IMR-90 (cell line): ENCODE measurements at places on chromosomes 3 and 15. TPM values are rescaled to one million over a fixed set of nuclear protein-coding genes. Genes with fewer than 3 reads are reported as not detected.

DNA sequence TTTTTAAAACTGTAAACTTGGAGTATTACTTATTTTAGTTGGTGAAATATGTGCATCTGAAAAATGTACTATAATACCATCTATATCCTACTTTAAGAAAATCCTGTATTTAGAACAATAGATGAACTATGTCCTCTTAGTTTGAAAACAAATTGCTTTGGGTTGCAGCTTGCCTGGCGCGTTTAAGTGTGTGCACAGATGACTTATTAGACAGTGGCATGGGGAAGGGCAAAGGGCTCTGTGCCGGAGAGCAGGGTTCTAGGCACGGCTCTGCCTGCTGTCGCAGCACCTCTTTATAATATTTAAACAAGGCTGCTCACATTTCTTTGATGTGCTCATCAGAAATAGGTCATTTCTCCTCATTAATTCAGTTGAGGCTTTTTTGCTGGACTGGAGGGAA lies 10.0 kb downstream of the PXK start:
- DNase-seq, result no peak

GRCh38 chr15:39857132-39857531 lies 62.9 kb downstream of the GPR176 start:
- no peak for DNase-seq

- DNase-seq, result no peak
Observed at GRCh38 chr3:196357905-196358304, 19.7 kb upstream of the TM4SF19 start.

- no peak for DNase-seq
Observed at GRCh38 chr3:144879701-144880100, 908.1 kb downstream of the DIPK2A start.

DNA sequence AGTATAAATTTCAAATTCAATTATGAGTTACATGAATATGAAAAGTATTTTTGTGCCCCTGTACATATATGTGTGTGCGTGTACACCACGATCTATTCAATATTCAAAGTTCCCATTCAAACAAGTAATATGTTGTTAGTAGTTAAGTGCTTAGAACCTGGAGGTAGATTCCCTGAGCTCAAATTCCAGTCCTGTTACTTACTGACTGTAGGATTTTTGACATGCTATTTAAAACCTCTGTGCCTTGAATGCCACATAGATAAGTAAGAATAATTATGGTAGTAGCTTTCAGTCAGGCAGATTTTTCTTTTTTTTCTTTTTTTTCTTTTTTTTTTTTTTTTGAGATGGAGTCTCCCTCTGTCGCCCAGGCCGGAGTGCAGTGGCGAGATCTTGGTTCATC lies 53.3 kb upstream of the CMSS1 start:
- DNase-seq, result no peak

The METTL6 gene
- polyA plus RNA-seq, result 15.3 and 15.4 TPM in 2 replicates

DNA sequence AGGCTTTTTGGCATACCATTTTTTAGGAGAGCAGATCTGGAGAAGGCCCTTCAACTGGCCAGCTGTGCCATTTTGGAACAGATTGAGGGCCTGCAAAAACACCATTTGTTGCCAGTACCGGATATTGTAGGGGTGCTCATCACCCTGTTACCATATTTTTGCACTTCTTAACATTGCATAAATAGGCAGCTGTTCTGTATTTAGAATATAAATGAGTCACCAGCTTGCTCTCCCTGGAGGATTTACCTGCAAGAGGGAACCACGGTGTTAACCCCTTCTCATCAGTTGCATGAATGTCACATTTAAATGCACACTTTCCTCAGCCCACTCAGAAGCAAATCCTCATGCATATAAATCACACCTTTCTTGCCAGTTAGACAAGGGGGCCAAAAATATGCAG lies 435.6 kb downstream of the ROBO2 start:
- no peak for DNase-seq

DNA sequence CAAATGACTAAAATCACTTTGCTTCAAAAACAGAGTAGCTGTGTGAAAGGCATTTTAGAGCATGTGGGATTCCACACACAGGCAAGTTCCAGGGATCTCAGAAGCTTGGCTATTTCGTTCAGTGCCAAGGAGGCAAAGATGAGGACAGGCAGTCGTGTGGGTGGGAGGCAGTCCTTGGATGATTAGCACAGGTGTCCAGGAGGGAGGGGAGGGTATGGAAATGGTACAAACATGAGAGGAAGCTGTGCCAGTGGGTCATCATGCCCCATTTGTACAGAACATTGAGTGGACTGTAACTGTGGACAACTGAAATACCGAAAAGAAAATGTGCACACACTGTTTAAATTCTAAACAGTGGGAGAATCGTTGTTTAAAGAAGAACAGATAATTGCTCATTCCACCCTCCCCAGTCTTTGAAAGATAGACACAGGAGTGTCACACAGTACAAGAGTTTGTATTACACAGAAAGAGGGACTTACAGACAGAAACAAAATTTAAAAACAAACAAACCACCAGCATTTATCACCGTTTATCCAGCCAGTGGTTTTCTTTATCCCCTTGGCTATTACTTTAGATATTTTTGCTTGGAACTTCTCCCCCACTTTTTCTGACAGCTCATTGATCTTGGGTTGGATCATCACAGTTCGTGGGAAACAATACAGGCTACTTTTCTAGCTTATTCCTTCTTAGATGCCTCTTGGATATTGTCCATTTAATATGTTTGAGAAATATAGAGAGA lies 122.9 kb downstream of the GREM1 start:
- peak; percentile 80 for DNase-seq

The ZNF660 gene
- 0.59 and 0.70 TPM in 2 replicates for polyA plus RNA-seq

The IL17RB gene
- 0.09 TPM in 1 of 2 replicates, not detected in the other for polyA plus RNA-seq

The NUSAP1 gene
- polyA plus RNA-seq, result 59.2 and 61.7 TPM in 2 replicates

DNA sequence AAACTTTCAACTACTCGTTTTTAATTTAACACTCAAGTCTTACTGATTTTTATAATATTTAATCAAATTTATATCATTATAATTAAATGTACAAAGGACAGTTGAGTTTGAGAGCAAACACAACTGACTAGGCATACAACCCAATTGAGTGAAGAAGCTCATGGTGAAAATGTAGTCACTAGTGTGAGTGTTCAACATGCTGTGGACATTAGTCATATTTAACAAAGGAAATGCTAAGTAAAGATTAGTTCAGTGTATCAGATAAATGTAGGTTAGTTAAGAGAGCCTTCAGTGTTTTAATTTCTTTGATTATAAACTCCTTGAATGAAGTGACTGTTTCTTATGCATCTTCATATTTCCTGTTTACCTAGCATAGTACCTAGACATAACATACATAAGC lies 444.2 kb upstream of the GOLIM4 start:
- DNase-seq, result peak; percentile 23

The GRK7 gene
- not detected in 2 replicates for polyA plus RNA-seq

The SEMA3F gene
- polyA plus RNA-seq, result 23.3 and 26.7 TPM in 2 replicates

DNA sequence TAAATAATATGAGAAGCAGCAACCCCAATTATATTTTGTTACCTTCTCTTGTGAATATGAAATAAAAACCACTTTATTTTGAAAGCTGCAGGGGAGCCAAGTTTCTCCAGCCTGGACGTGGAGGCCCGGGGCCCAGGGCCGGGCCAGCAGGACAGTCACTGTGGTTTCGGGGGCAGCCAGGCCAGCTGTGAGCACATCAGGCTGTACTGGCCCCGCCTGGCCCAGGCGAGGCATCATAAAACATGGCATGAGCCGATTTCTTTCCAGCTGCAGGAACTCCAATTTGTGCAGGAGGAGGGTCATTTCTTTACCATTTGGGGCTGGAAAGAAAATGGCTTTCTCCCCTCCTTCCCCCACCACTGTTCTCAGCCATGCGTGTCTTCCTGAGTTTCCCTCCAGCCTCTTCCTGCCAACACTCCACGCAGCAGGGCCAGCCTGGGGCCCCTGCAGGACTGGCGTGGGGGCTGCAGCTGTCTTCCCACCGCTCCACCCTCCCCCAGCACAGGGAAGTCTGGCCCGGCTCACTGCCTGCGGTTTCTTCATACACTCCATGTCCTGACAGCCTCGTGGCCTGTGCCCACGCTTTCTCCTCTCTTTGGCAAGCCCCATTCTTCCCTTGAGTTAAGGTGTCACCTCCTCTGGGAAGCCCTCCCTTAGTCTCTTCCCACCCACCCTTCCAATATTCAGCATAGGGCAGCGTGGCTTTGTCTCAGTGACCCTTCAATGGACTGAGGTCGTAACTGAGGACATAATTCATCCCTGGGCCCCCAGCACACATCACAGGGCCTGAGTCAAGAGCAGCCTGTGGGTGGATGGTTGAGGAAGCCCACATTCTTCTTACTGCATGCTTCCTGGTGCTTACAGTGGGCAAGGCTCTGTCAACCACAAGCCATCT lies 135.8 kb downstream of the CHSY1 start:
- DNase-seq, result peak; percentile 77

The SYNPR gene
- polyA plus RNA-seq, result not detected in 2 replicates

DNA sequence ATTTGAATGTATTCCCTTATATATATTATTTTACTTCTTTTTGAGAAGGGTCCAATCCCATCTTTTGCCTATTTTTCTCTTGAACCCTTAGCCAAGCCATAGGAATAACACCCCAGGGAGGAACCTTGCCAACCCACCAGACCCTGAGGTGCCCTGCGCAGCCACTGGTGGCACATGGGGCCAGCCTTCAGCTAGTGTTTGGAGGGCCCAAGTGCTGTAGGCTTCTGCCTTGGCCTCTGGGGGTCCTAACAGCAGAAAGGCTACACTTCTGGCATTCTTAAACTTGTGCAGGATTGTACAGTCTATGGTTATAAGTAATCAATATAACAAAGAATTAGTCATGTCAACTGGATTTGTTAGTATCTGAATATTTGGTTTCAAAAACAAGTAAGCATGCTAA lies 34.5 kb downstream of the RUVBL1 start:
- no peak for DNase-seq

The NR2E3 gene
- polyA plus RNA-seq, result 0.19 and 0.29 TPM in 2 replicates

The ERICH6 gene
- not detected in 2 replicates for polyA plus RNA-seq

The CACNA2D2 gene
- polyA plus RNA-seq, result 0.11 and 0.15 TPM in 2 replicates

The AMOTL2 gene
- 176 and 230 TPM in 2 replicates for polyA plus RNA-seq

DNA sequence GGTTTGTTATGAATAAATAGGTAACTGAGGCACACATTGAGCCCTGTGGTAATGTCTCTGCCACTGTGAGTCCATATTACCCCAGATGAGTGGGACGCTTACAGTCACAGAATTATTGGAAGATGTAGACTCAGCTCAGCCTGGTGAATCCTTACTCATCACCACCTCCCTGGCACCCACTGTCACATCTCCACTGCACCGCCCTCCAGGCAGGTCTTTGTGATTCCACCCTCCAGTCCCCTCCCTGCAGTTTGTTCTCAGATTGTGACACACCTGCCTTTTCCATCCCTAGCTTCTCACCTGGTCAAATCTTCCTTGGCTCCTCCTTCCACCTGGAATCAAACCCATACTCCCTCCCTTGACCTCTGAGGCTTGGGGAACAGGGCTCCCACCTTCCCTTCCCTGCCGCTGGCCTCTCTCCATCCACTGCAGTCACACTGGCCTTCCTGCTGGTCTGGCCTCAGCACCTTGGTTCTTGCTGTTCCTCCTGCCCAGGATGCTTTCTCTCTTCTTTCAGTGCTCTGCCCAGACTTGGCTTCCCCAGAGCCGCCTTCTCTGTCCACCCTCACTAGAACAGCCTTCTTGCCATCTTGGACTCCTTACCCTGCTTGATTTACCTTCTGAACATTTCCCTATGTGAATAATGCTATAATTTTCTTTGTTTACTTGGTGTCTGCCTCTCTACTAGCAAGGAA lies 9.4 kb downstream of the SLC6A20 start:
- DNase-seq, result no peak

GRCh38 chr3:152436707-152437590 lies 168.2 kb downstream of the MBNL1 start:
- no peak for DNase-seq

DNA sequence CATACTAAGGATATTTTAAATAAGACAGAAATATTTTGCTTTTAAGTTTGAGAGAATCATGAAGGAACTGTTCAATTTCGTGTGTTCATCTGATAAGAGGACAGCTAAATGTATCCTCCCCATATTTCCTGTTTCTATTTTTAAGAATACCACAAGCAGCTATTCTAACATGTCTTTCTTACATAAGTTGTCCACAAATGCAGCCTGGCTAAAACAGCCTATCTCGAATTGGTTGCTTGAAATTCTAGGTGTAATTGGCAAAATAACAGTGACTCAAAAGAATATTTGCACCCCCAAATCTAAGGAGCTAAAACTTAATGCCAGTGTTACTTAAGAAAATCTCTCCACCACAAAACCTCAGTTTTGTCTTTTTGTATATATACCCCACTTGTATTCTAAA lies 35.0 kb downstream of the BTLA start:
- no peak for DNase-seq
